ENCODE measurements at places on chromosomes 3 and 15. TPM values are rescaled to one million over a fixed set of nuclear protein-coding genes. Genes with fewer than 3 reads are reported as not detected.

CATSPER2 gene
- total RNA-seq: 3.7 TPM

GRCh38 chr15:99085413-99086326, 19.2 kb upstream of the SYNM start:
- peak; percentile 45 for DNase-seq

GRCh38 chr3:111072031-111072921, 660 bp downstream of the NECTIN3 start:
- peak; percentile 52 for DNase-seq

GRCh38 chr3:94226078-94226477, 163.2 kb downstream of the NSUN3 start:
- DNase-seq: peak; percentile 82

- no peak for DNase-seq
Measured at GRCh38 chr3:154764856-154765640, 315.1 kb upstream of the MME start.

GRCh38 chr3:179308001-179308400, 14.8 kb upstream of the ZNF639 start:
- DNase-seq: no peak

TMCO5A gene
- not detected for total RNA-seq

ACOX2 gene
- not detected for total RNA-seq

SLC28A2 gene
- not detected for total RNA-seq

- no peak for DNase-seq
Measured at GRCh38 chr15:38378161-38378560, 75.8 kb upstream of the FAM98B start.

KLHL40 gene
- total RNA-seq: not detected

P2RY12 gene
- total RNA-seq: not detected

GPD1L gene
- 4.1 TPM for total RNA-seq

STRC gene
- 1.6 TPM for total RNA-seq

ARF4 gene
- total RNA-seq: 234 TPM

PP2D1 gene
- total RNA-seq: not detected

GRCh38 chr15:70547846-70548487, 215.4 kb downstream of the UACA start:
- DNase-seq: no peak

GRCh38 chr3:51982352-51982837, 940 bp upstream of the ACY1 start:
- DNase-seq: no peak

Data from mammary epithelial cell (primary cell).